ENCODE measurements at places on chromosomes 12 and 14.

DNA sequence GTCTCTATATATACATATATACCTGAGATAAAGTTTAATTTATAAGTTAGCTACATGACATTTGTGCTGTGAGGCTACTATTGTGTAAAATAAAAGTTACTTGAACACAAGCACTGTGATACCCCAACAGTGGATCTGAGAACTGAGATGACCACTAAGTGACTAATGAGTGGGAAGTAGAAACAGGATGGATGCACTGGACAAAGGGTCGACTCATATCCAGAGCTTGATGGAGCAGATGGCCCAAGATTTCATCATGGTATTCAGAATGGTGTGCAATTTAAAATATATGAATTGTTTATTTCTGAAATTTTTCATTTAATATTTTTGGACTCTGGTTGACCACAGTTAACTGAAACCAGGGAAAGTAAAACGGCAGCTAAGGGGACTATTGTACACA lies 908.6 kb upstream of the MDGA2 start:
- no peak for DNase-seq

DNA sequence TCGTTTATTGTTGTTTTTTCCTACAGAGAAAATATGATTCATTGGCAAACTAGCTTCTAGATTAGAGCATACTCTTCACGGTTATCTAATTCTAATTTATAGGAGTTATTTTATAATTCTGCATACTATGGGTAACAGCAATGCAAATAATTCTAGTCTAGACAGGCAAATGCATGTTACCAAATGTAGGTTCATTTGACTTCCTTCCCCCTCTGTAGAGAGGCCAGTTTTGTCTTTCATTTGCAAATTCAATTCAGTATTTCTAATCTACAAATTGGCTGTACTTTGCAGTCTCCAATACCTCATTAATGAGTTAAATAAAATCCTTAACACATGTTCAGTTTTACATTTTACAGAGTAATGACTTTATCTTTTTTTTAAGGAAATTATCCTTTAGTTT lies 4.2 kb downstream of the LGMN start:
- no peak for DNase-seq

GRCh38 chr12:76006028-76006925 lies 25.3 kb downstream of the PHLDA1 start:
- DNase-seq = no peak

DNA sequence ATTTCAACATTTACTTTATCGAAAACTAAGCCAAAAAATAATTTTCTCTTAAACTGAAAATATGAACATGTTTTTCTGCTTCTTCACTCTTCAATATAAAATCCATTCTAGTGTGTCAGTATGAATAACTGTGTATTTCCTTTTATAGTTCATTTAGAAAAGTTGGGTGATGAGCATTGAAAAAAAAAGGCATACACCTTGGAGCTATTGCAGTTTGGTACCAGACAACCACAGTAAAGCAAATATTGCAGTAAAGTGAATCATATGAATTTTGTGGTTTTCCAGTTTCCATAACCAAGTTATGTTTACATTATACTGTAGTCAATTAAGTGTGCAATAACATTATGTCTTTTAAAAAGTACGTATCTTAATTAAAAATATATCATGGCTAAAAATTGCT lies 195.0 kb upstream of the FOXG1 start:
- no peak for DNase-seq

DNA sequence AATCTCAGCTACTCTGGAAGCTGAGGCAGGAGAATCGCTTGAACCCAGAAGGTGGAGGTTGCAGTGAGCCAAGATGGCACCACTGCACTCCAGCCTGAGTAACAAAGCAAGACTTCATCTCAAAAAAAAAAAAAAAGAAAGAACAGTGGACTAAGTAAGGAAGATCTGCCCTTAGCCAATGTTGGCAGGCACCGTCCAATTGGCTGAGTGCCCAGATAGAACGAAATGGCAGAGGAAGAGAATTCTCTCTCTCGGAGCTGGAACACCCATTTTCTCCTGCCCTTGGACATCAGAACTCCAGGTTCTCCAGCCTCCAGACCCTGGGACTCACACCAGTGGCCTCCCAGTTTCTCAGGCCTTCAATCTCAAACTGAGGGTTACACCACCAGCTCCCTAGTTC lies 49.9 kb downstream of the ESR2 start:
- no peak for DNase-seq

DNA sequence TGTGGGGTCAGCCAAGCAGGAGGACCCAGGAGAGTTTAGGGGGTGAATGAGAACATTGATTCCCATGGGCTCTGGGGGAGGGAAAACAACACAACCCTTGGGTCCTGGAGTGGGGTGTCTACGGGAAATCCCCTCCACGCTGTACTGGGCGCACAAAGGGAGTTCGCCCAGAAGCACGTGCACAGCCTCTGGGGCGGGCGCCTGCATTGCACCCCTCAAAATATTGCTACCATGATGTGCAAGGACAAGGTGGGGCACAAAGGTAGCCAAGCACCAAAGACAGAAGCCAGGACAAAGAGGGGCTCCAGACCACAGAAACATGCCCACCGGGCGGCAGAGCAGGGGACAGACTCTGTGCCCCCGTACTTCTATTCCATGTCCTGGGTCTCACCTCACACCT lies 74.9 kb upstream of the EIF5 start:
- DNase-seq = no peak

DNA sequence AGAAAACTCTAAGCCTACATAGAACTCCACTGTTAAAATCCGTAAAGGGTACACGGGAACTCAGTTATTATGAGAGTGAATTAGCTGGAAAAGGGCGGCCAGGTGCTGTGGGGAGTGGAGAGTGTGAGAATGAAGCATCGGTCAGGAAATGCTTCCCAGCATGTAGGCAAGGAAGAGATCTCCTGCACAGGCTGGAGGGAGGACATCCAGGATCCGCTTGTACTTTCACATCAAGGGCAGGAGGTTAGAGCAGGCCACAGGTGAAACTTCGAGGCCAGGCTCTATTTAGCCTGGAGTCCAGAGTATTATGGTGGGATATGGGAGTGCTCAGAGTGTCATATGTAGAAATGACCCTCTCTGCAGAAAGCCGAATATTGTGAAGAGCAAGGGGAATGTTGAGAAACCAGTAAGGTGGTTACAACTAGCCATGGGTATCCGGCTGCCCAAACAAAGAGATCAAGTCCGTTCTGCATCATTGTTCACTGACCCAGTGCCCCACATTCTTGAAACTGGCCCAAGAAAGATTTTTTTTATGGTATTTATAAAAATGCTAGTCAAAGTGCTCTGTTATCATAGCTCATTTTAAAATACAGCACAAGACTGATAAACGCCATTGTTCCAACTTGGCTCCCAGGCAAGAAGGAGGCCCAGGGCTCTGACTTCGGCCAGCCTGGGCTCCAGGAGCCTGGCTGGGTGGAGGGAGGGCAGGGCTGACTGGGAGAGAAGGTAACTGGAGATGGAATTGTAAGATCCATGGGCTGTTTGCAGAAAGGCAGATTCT lies 79.4 kb upstream of the HIF1A start:
- no peak for DNase-seq

GRCh38 chr14:89443042-89443629 lies 26.1 kb upstream of the FOXN3 start:
- DNase-seq = no peak

DNA sequence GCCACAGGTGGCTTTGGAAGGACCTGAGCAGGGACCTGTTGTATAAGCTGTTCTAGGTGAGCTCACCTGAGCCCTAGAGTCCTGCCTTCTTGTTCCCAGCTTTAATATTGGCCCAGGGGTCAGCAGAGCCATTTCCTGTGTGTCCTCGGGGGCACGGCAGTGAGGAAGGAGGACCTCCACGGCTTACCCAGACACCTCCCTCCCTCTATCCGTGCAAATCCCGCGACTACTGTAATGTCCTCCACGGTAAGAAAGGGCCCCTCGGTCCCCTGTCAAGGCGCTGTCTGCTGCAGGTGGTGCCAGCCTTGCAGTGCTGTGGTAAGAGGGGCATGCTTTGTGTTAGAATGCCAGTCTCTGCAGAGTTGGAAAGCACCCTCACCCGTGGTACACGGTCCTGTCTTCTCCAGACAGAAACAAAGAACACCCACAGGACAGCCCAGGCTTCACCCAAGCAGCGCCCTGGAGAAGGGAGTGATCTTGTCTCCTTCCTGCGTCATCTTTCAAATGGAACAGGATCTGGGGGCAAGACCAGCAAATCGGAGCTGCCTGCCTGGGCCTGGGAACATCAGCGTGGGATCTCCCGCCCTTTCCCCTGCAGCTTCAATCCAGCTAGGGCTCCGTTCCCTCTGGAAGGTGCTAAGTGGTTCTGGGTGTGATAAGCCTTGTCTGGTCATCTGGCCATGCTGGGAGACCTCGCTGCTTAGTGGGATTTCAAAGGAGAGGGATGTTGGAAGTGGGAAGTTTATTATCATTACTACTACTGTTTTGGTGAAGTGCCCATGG lies 20.2 kb upstream of the FZD10 start:
- DNase-seq = no peak

DNA sequence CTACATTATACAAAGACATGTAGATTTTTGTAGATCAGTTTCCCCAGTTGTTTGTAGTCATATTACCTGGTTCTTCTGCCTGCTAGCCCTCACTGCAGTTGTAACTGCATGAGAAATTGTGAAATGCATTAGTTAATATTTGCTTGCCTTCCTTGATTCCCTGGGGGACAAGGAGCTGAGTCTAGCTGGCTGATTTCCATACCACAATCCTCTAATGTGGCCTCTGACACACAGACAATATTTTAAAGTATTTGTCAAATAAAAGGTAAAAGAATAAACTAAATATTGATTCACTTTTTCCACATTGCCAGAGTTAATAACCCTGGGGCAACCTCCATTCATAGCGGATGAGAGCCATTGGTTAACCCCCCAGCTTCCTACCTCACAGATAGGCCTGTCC lies 128.8 kb upstream of the TMEM132C start:
- no peak for DNase-seq

DNA sequence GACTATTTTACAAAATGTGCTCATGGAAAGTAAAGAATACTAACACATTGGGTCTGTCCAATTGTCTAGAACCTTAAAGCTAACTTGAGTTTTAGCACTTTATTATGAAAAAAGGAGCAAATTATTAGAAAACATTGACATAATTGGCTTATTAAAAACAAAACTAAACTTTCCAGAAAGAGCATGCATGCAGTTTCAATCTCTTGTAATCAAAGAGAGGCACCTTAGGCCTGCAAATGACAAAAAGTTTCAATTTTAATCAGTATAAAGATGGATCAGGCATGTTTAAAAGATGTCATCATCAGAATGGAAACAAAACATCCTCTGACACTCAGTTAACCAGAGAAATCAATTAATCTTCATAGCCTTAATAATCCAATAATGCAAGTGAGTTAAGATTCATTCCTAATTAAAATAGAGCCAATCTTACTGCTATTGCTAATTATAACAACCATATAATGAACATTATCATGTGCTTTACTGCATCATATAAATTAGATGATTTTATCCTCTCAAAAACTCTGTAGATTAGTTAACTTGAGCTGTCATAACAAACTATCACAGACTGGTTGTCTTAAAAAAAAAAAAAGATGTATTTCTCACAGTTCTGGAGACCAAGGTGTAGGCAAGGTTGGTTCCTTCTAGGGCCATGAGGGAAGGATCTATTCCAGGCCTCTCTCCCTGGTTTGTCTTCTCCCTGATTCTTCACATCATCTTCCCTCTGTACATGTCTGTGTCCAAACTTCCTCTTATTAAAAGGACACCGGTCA lies 131.4 kb downstream of the RPAP3 start:
- no peak for DNase-seq

- DNase-seq = no peak
Measured at GRCh38 chr14:24076302-24076601, 4.9 kb downstream of the CPNE6 start.

DNA sequence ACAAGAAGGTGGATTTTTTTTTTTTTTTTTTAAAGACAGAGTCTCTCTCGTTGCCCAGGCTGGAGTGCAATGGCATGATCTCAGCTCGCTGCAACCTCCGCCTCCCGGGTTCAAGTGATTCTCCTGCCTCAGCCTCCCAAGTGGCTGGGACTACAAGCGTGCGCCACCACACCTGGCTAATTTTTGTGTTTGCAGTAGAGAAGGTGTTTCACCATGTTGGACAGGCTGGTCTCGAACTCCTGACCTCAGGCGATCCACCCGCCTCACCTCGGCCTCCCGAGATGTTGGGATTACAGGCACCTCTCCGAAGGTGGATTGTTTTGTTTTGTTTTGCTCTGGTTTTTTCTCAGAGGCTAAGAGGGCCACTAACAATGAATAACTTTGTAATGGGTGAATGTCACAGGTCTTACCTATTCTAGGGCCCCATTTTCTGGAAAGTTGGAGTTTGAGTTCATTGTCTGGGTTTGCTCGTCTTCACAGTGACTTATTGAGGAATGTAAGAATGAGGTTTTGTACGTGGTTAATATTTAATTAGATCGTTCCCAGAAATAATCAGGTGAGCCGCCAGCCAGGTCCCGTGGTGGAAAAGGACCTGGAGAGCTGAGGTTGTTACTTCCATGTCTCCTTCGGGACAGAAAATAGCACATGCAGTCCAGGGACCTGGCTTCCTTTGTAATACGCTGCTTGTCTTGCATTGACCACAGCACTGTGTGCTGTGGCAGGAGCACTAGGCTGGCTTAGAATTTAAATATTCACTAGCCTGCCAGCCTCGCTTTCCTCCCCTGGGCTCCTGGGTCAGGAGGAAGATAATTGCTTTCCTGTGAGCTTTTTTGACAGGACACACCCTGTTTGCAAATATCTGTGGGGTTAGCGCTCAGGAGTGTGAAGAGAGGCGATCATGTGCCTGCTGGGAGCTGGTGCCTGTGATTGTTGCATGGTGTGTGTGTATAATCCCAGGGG lies 2.3 kb downstream of the HIP1R start:
- DNase-seq = no peak

DNA sequence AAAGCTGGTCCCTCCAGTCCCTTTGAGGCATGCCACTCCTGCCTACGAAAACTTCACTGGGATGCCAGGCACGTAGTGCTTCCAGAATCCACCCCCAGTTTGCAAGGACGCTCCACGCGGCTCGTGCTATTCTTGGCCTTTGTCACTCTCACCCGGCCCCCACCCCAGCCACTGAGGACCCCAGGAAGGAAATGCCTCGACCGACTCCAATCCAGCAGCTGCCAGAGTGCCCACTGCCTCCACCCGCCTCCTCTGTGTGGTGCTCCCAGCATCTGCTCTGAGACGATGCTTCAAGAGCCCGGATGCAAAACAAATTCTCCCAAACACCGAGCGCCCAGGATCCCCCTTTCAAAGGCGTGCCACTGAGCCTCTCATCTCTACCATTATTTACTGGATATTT lies 123.9 kb downstream of the RFLNA start:
- DNase-seq = no peak

- peak; percentile 54 for DNase-seq
Measured at GRCh38 chr14:88189417-88190191, 133.5 kb downstream of the KCNK10 start.

DNA sequence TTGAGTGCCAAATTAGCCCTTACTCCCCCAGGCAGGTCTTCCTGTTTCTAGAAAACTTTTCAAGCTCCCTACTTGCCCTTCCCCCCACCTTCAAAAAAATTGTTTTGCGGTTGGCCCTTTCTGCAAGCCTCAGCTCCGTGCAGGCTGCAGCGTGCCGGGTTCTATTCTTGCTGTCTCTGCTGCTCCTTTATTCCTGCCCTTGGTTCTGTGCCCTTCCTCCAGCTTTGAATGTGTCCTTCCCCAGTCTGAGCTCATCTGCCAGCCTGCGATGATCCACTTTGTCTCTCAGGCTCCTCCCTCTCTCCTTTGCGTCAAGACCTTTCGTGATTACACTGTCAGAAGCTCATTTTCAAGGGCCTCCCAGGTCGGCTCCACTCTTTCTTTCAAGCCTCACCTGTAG lies 98.6 kb downstream of the IRF2BPL start:
- DNase-seq = peak; percentile 75

- no peak for DNase-seq
Measured at GRCh38 chr14:94088516-94088915, 7.4 kb downstream of the IFI27L1 start.

- DNase-seq = no peak
Measured at GRCh38 chr12:116539361-116539771, 19.8 kb upstream of the MAP1LC3B2 start.
